ENCODE measurements at places on chromosomes 2 and 18.

GRCh38 chr2:46079985-46080560 lies 217.1 kb upstream of the EPAS1 start:
- DNase-seq = no peak

DNA sequence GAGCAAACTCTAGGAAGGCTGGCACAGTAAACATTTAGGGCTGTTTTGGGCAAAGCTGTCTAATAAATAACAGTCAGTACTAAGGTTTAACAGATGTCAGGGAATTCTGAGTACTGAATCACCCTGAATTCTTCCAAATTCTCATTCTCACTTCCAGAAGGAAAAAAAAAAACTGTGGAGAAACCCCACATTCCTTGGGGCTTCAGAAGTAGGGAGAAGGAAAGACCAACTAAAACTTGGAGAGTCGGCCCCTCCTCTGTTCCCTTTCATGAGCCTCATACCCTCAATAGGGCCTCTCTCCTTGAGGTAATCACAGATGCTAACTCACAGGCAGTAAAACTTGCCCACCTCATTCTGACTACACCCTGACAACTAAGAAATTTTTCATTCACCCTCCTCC lies 62.1 kb downstream of the CCDC148 start:
- DNase-seq = no peak

- DNase-seq = no peak
These were observed 92.6 kb upstream of the TSPYL6 start for GRCh38 chr2:54348646-54349045.

DNA sequence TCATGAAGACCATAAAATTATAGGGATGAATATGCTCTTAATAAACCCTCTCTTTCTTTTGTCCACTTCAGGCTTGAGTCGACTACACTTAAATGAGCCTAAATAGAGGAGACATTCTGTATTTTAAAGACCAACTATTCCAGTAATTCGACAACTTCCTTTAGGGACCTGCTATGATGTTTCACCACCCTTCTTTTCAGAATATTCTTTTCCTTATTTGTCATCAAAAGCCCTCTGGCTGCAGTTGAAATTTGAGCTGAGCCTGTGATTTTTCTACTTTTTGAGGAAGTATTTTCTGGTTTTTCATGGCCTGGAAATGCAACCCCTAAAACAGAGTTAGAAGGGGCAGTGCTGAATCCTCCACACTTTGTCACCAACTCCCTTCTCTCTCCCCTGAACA lies 287.0 kb downstream of the EPHA4 start:
- DNase-seq = no peak

GRCh38 chr2:39094717-39095363 lies 26.0 kb downstream of the SOS1 start:
- DNase-seq = no peak

DNA sequence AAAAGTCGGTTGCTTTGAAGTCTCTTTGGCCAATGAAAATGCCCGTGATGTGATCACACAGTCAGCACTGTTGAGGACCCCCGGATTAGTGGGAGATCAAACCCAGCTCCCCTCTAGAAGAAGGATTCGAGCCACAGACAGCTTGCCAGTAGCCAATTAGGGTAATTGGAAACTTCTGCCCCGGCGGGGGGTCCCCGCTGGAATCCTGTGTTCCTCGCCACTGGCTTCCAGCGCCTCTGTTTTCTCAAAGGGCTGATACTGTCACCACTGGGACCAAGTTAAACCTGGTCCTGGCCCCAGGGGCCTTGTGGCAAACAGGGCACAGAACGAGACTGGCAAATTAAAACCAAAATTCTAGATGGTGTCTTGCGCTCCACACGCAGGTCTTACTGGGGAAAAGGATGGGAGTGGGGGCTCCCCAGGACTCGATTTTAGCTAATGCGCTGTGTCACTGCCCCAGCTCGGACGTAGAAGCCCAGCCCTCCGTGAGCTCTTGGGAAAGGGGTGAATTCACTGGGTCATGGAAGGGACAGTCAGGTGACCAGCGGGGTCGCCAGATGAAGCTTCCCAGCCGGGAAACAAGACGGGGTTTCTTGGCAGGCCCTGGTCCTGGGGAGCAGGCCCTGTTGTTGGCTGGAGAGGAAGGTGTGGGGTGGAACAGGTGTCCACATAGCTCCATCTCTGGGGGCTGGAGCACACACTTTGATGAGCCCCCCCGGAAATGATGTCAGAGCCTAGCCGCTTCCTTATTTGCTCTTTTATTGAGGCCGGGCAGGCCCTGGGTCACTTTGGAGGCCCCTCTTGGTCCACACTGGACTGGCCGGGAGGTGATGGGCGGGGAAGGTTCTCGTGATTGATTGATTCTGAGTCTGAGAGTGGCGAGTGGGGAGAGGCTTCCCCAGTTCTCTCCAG lies 90.2 kb downstream of the SMAD7 start:
- DNase-seq = no peak

GRCh38 chr2:166676716-166677115 lies 182.7 kb upstream of the SCN7A start:
- DNase-seq = no peak

GRCh38 chr2:153230977-153231376 lies 247.6 kb downstream of the RPRM start:
- no peak for DNase-seq

GRCh38 chr18:577643-578375 lies 2.4 kb upstream of the CETN1 start:
- no peak for DNase-seq

Data from NCI-H2107 (cell line).